ENCODE measurements at places on chromosomes 7 and 10. TPM values are rescaled to one million over a fixed set of nuclear protein-coding genes. Genes with fewer than 3 reads are reported as not detected.

Gene BHLHA15
- total RNA-seq, result 0.94 TPM

Gene RTKN2
- total RNA-seq, result 4.7 TPM

Gene PIK3AP1
- 5.4 TPM for total RNA-seq

Gene ACTL6B
- total RNA-seq, result not detected

Gene FGFBP3
- total RNA-seq, result 0.17 TPM

Gene SLC26A3
- not detected for total RNA-seq

Gene OR2A5
- total RNA-seq, result not detected

Gene PFKFB3
- 35.8 TPM for total RNA-seq

Gene VIPR2
- not detected for total RNA-seq

Gene MKX
- not detected for total RNA-seq

Gene RSPH10B2
- 0.20 TPM for total RNA-seq

Gene PTPRZ1
- total RNA-seq, result not detected

Gene TMEM178B
- 87.0 TPM for total RNA-seq

Gene CDC123
- 186 TPM for total RNA-seq

Gene IFIT1B
- total RNA-seq, result not detected

Gene NPM3
- total RNA-seq, result 55.2 TPM

Gene PCDH15
- not detected for total RNA-seq

Gene BICC1
- 609 TPM for total RNA-seq

Gene CYP2C8
- total RNA-seq, result 1.0 TPM

Gene ARHGAP22
- 19.7 TPM for total RNA-seq

Gene EPC1
- total RNA-seq, result 29.5 TPM

Gene C10orf105
- total RNA-seq, result not detected

Gene PPP1R9A
- 32.8 TPM for total RNA-seq

Gene RADIL
- not detected for total RNA-seq

Gene CCDC172
- not detected for total RNA-seq

Gene LIPJ
- 0.05 TPM for total RNA-seq

Gene ZNF479
- not detected for total RNA-seq

Gene CYP2W1
- total RNA-seq, result not detected

Gene MYPN
- 0.17 TPM for total RNA-seq

Gene AASS
- total RNA-seq, result 15.7 TPM

Gene SPDYE2
- total RNA-seq, result not detected

Gene HIF1AN
- 6.4 TPM for total RNA-seq

Gene MSMB
- not detected for total RNA-seq

Gene MYL10
- not detected for total RNA-seq

Gene SH2D4B
- not detected for total RNA-seq

Gene ABLIM1
- total RNA-seq, result 31.1 TPM

Gene CUL1
- total RNA-seq, result 39.2 TPM

Gene MCM10
- 0.55 TPM for total RNA-seq

Gene HMX3
- not detected for total RNA-seq

Gene HTR7
- total RNA-seq, result not detected

Gene EN2
- 0.05 TPM for total RNA-seq

Gene SFMBT2
- 0.35 TPM for total RNA-seq

Data from renal cortical epithelial cell (primary cell).